Stimulated activated CD8-positive, alpha-beta memory T cell treated with anti-CD3 and anti-CD28 coated beads, Interleukin-7, amount 100 ng/mL, for 48 hours (primary cell): ENCODE measurements at places on chromosomes 5 and 9.

DNA sequence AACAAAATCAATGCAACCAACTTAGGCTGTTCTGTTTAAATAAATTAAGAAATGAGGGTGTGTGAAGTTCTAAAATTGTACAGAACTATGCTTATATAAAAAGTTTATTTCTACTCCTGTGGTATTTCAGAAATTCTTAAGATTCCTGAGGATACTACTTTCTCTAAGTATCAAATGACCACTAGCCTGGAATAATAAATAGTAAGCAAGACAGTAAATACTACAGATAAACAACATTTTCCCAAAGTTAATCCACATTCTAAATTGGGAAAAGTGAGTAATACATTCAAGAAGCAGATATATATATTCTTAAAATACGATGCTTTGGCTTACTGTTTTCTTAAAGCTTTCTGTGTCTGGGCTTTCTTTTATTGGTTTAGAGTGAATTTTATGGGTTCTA lies 29.5 kb downstream of the CCNH start:
- no peak for DNase-seq

DNA sequence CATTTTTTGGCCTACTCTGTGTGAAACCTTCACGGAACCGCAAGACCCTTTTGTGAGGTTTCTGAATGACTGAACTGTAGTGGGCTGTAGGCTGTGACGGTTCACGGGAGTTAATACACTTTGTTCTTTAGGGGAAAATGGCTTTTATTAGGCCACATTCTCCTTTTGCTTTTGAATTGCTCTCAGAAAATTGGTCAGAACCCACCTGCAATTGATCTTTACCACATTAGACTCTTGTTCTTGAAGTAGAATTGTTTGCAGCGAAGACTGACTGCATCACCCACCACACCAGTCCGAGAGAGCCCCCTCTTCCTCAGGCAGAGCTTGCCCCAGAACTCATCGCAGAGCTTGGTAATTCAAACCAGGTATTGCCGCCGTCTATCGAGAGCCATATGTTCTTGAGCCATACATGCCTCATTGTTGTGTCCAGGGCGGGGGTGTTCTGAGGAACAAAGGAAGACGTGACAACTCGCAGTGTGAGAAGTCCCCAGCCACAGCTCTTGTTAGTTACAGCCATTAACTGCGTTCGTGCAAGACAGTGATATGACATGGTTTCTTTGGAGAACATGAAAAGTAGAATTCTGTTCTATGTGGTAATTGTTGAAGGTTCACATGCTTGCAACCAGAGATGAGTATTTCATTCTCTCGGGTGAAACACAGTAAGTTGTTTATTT lies 166.4 kb upstream of the OTULINL start:
- no peak for DNase-seq

DNA sequence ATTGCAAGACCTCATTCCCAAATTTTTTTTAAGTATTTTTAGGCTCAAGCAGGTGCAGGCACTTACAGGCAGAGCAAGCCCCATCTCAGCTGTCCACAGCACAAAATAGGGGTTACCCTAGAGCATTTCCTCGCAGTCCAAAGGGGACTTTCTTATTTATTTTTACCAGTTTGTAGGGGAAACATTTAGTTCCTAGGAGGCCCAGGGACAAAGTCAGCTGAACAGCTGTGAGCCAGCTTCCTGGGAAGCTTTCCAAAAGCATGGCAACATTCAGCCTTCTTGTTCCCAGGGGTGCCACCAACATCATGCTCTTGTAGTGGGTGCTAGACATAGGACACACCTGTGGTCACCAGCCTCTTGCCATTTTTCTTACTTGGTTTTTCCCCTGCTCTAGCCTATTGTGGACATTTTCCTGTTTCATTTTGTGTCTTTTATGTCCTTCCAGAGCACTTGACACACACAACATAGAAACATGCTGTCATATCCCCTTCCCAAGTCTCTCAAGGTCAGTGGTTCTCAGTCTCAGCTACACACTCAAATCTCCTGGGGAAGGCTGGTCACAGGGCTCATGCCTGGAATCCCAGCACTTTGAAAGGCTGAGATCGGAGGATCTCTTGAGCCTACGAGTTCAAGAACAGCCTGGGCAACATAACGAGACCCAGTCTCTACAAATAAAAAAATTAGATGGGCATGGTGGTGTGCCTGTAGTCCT lies 38.2 kb downstream of the HAVCR1 start:
- no peak for DNase-seq

DNA sequence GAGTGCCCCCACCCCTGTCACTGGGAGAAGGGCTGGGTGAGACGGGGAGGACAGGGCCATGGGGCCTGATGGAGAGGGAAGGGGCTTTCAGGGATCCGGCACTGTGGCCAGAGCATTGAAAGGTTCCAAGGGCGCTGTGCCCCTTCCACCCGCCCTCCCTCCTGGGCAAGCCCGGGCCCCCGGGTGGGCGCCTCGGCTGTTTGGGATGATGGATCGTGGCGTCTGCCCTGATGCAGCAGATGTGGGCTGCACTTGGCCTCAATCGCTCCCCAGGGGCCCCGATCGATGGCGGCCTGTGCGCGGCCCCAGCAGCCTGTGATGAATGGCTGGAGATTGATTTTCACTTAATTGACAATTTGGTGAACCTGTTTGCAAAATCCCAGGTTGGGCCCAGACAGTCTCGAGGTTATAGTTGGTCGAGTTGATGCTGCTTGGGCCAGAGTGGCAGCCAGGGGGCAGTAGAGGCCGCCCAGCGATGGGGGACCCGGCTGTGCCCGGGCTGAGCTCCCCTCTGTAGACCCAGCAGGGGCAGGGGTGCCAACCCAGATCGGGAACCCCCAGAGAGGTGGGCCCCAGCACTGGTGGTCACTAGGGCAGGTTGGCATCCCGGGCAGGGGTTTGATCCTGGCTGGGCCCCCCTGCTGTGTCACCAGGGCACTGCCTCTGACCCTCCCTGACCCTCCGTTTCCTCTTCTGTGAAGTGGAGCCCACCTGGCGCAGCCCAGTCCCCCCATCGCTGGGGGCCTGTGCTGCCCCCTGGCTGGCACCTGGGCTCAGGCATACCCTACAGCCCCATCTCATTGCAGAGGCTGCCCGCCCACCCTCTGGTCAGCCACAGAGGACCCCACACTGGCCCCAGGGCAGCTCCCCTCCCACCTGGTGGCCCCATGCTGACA lies 34.7 kb downstream of the LHX3 start:
- peak; percentile 13 for DNase-seq

- DNase-seq, result no peak
These were observed 51.2 kb downstream of the RGS3 start for GRCh38 chr9:113514748-113515147.
